ENCODE measurements at places on chromosomes 1 and 21. TPM values are rescaled to one million over a fixed set of nuclear protein-coding genes. Genes with fewer than 3 reads are reported as not detected.

DNA sequence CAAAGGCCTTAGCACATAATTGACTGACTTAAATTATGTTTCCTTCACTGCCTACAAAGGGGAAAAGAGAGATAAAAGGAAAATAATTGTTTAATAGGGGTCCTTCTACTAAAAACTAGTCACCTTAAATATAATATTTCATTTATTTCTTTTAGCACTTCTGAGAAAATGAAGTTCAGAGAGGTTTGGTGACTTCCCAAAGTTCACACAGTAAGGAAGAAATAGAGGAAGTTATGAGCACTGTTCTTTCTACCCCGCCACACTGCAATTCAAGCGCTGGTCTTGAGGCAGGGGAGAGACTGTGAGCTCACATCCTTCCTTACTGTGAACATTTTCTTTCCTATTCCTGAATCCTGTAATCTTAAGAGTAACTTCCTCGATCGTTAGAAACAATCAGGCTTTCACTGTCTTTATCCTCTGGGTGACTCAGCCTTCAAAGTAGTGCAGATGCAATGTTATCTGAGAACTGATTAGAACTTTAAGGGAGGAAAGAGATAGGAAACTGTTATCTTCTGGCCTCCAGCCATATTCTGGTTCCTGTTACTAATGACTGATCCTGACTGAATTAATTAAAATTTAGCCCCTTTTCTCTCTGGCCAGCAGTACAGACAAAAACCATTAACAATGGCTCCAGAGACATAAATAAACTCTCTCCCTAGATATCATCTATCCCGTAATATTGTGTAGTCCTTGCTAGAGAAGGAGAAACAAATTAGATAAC, 6.8 kb downstream of the RGS5 start:
- peaks cover 4% of the 10 kb centered on the region for H3K4me1 ChIP-seq
- no peaks in the 10 kb centered on the region for H3K36me3 ChIP-seq
- H3K4me3 ChIP-seq = no peak overlapping the region
- no peak overlapping the region for H3K27ac ChIP-seq

- H3K36me3 ChIP-seq = no peaks in the 10 kb centered on the region
- H3K27ac ChIP-seq = no peak overlapping the region
- H3K4me3 ChIP-seq = no peak overlapping the region
- H3K27me3 ChIP-seq = no peaks in the 10 kb centered on the region
- H3K4me1 ChIP-seq = no peaks in the 10 kb centered on the region
Observed at GRCh38 chr1:97101509-97101908, 379.9 kb downstream of the PTBP2 start.

GRCh38 chr1:83889707-83890106, 109.2 kb downstream of the TTLL7 start:
- no peak for DNase-seq
- no peak overlapping the region for H3K27ac ChIP-seq
- H3K4me1 ChIP-seq = no peaks in the 10 kb centered on the region
- no peaks in the 10 kb centered on the region for H3K36me3 ChIP-seq
- H3K4me3 ChIP-seq = no peak overlapping the region

- H3K27ac ChIP-seq = no peak overlapping the region
- no peaks in the 10 kb centered on the region for H3K27me3 ChIP-seq
- H3K36me3 ChIP-seq = no peaks in the 10 kb centered on the region
- no peak overlapping the region for H3K4me3 ChIP-seq
- DNase-seq = no peak
- H3K4me1 ChIP-seq = peaks cover 3% of the 10 kb centered on the region
Observed at GRCh38 chr1:230307213-230307612, 118.9 kb downstream of the PGBD5 start.

DNA sequence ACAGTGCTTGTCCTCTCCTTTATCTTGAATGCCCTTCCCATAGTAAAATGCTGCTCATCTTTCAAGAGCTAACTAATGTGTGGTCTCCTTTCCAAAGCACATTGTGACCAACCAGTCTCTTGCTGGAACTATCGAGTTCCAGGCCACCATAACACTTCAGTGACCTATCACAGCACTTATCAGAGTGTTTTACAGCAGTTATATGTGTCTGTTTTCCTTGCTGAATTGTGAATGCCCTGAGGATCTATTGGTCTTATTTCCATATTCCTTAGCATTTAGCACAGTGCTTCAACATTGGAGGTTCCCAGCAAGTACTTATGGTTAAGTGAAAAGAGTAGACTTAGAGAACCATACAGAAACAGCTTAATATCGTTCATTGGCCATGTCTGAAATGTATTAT, 264.3 kb downstream of the DYRK1A start:
- no peaks in the 10 kb centered on the region for H3K27me3 ChIP-seq
- H3K4me3 ChIP-seq = no peak overlapping the region
- no peaks in the 10 kb centered on the region for H3K4me1 ChIP-seq
- no peak overlapping the region for H3K27ac ChIP-seq

FRRS1 gene
- 40.7 TPM for total RNA-seq

UQCRH gene
- 329 TPM for total RNA-seq

PTPN22 gene
- total RNA-seq = 5.7 TPM

DNA sequence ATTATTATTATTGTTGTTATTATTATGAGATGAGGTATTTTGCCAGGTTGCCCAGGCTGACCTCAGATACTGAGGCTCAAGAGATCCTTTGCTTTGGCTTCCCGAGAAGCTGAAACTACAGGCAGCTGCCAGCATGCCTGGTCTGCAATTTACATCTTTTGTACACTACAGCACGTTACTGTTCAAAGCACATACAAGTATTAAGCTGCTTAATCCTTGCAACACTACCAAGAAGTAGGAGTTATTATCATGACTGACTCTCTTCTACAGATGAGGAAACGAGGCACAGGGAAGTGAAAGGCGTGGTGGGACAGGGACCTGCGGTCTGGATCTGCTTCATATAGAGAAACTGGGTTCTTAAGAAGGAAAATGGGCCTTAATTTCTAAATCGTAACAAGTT, 11.6 kb downstream of the ERG start:
- H3K27ac ChIP-seq = no peak overlapping the region
- H3K4me3 ChIP-seq = no peak overlapping the region
- DNase-seq = no peak
- H3K27me3 ChIP-seq = no peaks in the 10 kb centered on the region

DNA sequence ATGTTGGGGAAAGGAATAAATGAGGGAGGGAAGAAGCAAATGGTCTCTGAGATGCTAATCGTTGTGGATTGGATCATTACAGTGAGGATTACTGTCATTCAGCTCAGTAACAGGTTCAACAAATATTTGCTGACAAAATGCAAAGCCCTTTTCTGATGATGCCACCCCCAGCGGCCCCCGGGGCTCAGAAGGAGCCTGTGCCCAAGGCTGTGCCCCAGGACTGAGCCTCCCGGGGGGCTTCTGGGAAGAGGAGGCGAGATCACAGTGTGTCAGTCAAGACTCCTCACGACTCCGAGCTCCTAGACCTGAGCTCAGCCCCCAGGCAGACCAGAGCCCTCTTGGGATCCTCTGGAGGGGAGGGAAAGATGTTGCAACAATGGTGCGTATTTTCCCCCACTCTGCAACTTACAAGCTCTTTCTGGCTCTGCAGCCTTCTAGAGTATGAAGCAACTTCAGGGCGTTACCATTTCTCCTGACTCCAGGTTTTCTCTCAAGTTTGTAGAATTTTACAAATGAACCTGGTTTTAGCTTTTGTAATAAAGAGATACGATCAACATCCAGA, 20.8 kb downstream of the EPHA8 start:
- H3K27ac ChIP-seq = no peak overlapping the region
- peaks cover 52% of the 10 kb centered on the region for H3K27me3 ChIP-seq
- H3K36me3 ChIP-seq = no peaks in the 10 kb centered on the region
- H3K4me3 ChIP-seq = no peak overlapping the region
- DNase-seq = no peak

GRCh38 chr1:35873243-35873750, 9.7 kb upstream of the AGO1 start:
- H3K4me1 ChIP-seq = no peaks in the 10 kb centered on the region
- no peaks in the 10 kb centered on the region for H3K27me3 ChIP-seq

DNA sequence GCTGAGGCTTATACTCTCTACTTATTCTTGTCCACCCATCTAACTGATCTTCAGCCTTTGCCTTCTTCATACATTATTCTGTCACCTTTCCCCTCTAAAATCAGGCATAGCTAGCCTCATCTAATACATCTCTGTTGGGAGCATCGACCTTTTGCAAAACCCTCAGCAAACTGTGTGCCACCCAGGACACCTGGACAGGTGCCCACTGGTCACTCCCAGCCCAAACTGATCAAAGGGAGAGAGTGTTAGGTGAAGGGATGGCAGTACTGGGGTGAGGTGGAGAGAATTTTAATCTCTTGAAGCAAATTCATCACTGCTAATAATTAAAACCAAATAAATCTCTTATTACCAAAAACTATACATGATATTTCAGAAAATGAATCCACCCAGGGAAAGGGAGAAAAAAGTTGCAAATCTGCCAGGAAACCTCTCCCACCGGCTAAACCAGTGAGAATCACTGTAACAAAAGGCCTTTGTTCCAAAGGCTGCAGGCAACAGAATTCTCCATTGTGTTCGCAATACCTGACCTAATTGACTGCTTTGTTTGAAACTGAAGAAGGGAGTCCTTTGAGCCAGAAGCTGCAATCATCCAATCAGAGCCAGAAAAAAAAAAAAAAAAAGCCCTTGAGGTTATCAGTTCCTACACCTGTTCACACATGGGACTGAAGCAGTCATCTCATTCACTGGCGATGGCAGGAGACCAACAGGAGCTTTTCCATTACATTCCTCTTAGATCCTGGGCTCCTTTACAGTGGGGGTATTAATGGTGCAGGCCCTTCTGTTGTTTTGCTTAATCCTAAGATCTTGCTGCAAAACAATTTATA, 172.6 kb downstream of the APP start:
- H3K36me3 ChIP-seq = peaks cover 42% of the 10 kb centered on the region
- H3K27me3 ChIP-seq = no peaks in the 10 kb centered on the region
- H3K4me3 ChIP-seq = no peak overlapping the region
- H3K4me1 ChIP-seq = no peaks in the 10 kb centered on the region
- no peak overlapping the region for H3K27ac ChIP-seq
- no peak for DNase-seq

DNA sequence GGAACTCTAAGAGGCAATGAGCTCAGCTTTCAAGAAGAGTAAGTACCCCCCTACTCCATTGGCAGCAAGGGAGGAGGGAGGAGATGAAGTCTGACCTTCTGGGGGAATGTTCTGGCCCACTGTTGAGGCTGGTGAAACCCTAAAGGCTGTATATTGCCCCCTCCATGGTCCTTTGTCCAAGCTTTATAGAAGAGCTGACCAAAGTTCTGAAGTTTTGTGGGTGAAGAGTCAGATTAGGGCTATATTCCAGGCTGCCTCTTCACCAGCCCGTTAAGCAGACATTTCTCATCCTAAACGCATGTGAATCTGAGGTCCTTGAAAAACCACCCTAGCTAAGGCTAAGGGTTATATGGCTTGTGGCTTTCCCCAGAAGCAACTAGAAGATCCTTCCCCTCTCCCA, 1.4 kb downstream of the C1orf94 start:
- peaks cover 10% of the 10 kb centered on the region for H3K4me1 ChIP-seq
- H3K4me3 ChIP-seq = no peak overlapping the region
- no peak overlapping the region for H3K27ac ChIP-seq
- no peaks in the 10 kb centered on the region for H3K36me3 ChIP-seq

DNA sequence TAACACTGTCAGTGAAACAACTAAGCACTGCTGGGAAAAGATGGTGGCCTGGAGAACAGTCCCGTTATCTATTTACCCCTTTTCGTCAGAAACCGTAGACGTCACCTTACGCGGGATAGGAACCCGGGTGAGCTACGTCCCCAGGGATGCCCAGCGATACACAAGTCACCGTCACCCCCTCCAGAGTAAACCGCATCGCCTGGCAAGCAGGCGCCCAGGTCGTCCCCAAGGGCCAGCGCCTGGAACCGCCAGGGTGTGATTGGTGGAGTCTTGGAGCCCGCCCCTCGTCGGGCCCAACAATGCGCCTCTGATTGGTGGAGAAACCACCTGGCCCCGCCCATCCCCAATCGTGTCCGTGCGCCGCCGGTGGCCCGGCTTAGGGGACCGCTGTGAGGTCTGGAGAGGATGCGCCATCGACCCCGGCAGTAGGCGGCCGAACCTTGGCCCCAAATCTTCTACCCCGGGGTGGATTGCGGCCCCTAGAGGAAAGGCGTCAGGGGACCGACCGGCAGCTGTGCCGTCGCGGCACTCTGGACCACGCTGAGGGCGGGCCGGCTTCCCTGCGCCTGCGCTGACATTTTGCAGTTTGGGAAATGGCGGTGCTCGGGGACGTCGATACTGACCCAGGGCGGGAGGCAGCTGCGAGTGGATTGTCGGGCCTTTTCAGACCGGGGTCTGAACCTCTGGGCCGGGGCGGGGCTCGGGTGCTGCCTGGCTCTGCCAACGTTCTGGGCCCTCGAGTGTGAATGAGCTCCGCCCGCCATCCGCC, 34.4 kb downstream of the SLC2A1 start:
- H3K36me3 ChIP-seq = peaks cover 32% of the 10 kb centered on the region
- H3K27ac ChIP-seq = peak overlapping the region; percentile 96
- peak overlapping the region; percentile 64 for H3K4me3 ChIP-seq
- H3K4me1 ChIP-seq = peaks cover 11% of the 10 kb centered on the region

GRCh38 chr1:173009597-173009996, 41.1 kb downstream of the TNFSF18 start:
- H3K27me3 ChIP-seq = no peaks in the 10 kb centered on the region
- H3K27ac ChIP-seq = no peak overlapping the region

LIN9 gene
- total RNA-seq = 3.2 TPM

DNA sequence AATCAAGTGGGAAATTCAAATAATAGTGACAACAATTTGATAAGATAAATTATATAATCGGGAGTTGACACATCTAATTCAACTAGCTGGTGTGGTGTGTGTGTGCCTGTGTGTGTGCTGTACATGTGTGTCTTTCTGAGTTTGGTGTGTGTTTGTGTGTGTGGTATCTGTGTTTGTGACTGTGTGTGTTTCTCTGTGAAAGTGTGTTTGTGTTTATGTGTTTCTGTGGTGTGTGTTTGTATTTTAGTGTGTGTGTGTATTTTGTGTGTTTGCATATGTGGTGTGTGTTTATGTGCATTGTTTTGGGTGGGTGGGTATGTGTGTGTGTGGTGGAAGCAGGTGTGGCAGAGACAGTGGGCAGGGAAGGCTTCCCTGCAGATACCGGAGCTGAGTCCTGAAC, 4.8 kb upstream of the DSCAM start:
- H3K4me3 ChIP-seq = no peak overlapping the region
- H3K27me3 ChIP-seq = peaks cover 4% of the 10 kb centered on the region
- DNase-seq = no peak
- H3K4me1 ChIP-seq = no peaks in the 10 kb centered on the region
